ENCODE measurements at places on chromosomes 2 and 18.

- DNase-seq = no peak
Observed at GRCh38 chr2:145402706-145403277, 882.9 kb upstream of the ZEB2 start.

GRCh38 chr2:100862081-100862480 is 42.1 kb downstream of the NPAS2 start:
- DNase-seq = no peak

DNA sequence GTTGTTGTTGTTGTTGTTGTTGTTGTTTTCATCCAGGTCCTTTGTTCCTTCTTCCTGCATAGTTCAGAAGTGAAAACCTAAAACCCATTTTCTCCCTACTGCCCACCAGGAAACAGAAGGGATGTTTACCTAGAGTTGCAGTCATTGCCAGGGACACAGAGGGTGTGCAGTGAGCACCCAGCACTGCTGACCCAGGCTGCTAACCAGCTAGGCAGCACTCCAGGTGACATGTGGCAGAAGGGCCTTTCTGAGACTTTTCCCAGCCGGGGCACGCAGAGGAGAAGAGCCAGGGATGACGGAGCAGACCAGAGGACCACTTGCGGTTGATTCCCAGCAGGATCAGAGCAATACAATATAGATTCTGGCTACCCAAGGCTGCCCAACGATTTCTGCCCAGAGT is 286.3 kb downstream of the BCL11A start:
- DNase-seq = no peak

DNA sequence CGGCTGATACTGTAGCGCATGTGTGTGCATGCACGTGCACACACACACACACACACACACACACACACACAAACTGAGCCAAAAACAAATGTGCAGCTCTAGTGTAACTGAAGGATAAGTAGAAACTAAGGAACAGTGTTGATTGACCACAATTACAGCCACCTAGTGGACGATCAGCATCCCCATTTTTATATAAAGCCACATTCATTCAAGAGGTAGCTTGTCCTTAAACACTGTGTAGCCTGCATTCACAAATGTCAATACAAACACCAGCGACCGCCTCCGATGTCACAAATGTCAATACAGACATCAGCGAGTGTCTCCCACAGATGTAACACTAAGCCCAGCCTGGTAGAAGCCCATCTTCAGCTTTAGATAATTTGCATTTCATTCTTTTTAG is 167.4 kb downstream of the PTGR3 start:
- no peak for DNase-seq

DNA sequence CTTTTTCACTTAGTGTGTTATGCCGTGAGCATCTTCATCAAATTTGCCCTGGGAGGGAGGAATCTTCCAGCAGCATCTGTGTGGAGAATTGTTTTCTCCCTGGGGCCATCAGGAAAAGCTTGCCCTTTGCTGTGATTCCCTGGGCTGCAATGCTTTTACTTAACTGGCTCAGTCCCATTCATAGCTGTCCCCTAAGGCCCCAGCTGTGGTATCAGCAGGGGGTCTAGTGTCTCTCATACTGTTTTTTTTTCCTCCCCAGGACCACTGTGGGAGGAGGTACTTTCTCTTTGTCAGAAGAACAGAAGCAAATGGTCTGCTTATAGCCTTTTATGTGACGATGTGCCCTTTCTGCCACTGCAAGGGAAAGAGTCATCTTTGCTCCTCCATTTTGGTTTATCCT is 176.8 kb upstream of the CELF4 start:
- DNase-seq = no peak

GRCh38 chr2:28717339-28717758 is 34.3 kb upstream of the PPP1CB start:
- no peak for DNase-seq

DNA sequence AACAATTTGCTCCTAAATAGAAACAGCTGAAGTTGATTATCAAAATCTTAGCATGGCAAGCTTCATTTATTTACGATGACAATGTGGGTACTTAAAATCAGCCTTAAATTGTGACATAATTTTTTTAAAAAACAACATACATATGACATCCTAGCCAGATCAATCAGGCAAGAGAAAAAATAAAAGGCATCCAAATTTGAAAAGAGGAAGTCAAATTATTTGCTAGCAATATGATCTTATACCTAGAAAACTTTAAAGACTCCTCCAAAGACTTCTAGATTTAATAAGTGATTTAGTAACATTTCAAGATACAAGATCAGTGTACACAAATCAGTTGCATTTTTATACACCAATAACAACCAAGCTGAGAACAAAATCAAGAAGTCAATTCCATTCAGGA is 14.3 kb upstream of the PPP3R1 start:
- DNase-seq = no peak

- DNase-seq = no peak
Observed at GRCh38 chr2:34738691-34739090, 1139.6 kb upstream of the FAM98A start.

DNA sequence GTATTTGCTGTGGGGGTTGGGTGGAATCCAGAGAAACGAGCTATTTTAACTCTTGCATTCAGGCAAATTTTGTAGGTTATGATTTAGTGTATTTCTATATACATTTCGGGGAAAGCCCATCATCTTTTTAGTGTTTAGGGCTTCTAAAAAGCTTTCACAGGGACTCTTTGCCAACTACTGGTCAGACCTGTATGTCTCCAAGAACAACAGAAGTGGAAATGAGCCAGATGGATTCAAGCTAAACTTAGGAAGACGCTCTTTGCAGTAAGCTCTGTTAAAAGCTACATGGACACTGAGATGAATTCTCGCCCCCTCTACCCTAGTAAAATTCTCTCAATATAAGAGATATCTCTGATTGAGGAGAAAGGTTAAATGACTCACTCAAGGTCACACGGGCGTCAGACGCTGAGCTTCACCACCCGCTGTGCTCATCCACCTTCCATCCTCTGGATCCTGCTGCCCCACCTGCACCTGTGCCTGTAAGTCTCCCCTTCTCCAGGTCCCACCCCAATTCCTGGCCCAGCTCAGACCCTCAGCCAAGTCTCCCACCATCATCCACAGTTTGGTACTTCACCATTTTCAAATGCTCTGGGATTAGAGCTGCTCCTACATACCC is 85.6 kb downstream of the MARCHF4 start:
- no peak for DNase-seq

DNA sequence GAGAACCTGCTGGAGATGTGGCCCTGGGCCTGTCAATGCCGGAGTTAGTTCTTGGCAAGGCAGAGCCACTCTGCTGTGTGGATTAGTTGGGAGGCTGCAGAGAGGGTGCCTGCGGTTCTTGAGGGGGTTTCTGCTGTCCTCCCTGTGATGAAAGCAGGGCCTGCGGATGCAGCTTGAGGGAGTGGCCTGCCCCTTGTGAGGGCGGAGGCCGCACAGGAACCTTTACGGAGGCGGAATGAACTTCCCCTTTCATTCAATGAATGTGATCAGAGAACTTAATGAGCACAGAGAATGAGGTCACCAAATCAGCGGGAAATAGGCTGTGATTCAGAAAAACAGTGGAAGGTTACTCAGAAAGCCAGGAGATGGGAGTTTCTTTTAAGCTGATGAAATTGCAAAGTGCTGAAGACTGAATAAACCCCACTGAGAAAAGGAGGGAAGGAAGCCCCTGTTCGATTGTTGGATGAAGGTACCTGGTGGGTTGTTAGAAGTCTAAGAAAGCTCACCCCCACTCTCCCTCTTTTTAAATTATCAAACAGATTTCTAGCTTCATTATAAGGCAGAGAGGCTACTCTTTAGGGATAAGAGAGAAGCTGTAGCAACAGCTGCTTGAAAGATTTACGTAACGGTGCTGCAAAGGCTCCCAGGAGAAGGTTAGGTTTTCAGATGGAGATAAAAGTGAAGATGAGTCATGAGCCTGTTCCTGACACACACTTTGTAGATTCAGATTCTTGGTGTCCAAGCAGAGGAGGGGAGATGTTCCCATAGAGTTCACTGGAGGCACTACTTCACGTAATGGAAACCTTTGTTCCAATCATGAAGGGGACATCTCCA is 47.4 kb downstream of the VWA3B start:
- peak; percentile 63 for DNase-seq

GRCh38 chr2:159454185-159454584 is 162.2 kb downstream of the BAZ2B start:
- no peak for DNase-seq

Data from stimulated activated effector memory CD8-positive, alpha-beta T cell treated with anti-CD3 and anti-CD28 coated beads, Interleukin-12 subunit alpha, Interleukin-12 subunit beta, amount 100 ng/mL, for 72 hours (primary cell).